ENCODE measurements at places on chromosomes 3 and 15.
A peak's percentile ranks its signal among the peaks of the same experiment; 100 is the strongest.

GRCh38 chr15:77620960-77621647 is 11.6 kb downstream of the LINGO1 start:
- no peak for DNase-seq

DNA sequence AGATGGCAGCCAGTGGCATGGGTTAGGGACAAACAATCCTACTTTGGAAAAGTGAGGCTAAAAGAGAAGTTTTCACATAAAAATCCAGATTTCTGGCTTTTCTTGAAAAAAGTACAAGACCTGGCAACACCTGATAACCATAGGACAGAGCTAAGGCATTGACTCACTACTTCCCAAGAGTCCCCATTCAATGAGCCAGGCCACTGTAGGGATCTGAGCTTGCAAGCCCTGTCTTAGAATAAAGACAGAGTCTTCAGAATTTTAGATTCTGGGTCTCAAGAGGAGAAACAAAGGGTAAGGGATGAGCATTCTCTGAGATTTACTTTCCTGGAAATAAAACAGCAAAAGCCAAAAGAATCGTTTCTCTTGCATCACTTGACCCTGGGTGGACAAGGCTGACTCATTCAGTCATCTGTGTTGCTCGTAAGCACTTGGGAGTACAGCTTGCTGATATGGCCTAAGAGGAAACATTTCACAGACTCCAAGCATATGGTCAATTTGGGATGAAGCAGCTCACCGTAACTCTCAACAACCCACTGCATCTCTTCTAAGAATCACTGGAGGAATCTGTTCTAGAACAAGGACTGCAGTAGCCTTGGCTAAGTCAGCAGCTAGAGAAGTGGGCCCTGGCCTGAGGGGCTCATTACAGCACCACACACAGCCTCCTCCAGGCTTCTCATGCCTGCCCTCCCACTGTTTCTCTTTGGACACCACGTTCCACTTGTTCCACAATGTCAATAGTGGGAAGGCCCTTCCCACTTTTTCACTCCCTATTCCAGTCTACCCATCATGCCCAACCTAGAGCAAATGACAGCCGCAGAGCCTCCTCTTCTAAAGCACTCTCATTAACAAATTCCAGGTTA is 86.2 kb downstream of the RFTN1 start:
- DNase-seq, result peak; percentile 83

DNA sequence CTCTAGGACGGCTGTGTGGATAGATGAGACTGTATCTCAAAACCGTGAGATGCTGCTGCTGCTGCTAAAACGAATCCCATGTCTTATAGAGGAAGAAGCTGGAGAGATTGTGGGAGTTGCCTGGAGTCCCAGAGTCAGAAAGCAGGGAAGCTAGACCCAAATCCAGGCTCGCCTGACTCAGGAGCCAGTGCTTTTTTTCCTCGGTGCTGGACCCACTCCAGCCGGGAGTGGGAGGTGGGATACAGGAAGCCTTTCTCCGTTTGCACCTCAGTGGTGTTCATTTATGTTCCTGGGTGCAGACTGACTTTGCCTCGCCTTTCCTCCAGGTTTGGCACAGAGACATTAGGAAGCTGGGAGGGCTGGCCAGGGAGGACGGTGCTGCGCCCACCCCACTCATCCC is 150.9 kb upstream of the LINGO1 start:
- no peak for DNase-seq

DNA sequence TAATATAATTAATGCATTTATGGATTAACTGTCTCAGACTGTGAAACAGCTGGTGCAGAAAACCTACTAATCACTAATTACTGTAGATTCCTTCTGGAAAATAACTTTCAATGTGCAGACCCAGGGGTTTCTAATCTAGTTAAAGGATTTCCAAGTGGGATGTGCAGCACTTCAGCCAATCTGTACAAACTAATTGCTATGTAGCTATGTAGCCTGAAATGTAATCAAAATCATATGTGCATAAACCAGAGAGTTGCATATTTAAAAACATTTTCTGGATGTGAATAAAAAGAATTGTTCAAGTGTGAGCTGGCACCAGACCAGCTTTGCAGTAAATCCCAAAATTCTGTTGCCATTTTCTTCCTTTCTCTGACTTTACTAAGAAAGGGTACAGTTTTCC is 127.5 kb upstream of the CD96 start:
- DNase-seq, result no peak

GRCh38 chr3:188906236-188906635 is 265.5 kb upstream of the TPRG1 start:
- DNase-seq, result no peak

DNA sequence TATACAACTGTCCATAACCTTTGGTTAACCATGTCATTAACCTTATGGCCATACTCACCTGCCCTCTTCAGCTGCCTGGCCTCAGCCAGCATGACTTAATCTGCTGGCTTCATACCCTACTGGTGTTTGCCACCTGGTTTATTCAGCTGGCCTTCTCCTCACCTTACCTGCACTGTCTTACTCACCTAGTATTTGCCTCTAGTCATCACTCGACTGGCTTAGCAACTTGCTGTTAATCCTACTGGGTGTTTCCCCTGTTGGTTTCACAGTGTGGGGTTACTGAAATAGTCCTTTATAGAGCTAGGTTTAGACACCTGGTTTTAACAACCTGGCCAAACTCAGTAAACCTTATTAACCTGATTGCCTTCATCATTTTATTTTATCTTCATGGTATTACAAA is 96.4 kb downstream of the IL12A start:
- DNase-seq, result no peak

DNA sequence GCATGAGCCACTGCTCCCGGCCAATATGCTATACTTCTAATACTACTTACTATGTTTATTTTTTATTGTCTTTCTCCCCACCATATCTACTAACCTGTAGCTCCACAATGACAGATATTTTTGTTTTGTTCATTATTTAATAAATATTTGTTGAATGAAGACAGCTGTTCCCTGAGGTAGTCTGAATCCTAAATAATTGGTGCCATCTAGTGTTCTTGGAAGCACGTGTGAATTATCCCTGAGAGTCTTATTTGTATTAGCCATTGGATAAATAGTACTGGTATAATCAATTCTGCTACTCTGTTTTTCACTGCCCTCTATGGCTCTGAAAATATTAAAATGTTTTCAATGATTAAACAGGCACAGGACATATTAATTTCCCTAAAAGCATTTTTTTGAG is 5.6 kb upstream of the APPL1 start:
- peak; percentile 62 for DNase-seq

DNA sequence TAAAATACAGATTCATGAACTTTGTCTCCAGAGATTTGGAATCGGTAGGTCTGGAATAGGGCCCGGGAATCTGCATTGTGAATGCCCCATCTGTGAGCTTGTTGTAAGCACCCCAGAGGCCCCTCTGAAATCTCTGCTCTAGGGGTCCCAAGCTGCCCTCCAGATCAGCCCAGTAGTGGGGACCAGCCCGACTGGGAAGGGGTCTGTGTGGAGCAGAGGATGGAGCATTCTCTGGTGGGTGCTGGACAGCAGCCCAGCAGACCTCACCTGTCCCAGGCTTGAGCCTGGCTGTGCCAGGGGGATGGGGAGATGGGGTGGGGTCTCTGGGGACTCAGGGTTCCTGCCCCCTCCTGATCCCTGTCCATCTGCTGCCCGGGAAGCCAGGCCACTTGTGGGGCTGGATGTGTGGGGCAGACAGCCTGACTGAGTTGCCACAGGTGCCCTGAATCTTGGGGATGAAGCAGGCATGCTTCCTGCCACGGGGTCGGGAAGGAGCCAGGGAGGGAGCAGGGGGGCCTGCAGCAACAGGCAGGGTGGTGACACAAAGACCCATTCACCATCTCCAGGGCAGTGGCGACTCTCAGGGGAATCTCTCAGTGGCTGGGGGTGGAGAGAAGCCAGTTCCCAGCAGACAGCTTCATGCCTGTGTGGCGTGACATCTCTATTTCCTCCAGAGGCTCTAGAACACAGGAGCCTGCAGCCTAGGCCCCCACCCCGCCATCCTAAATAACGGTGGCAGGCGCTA is 99.3 kb downstream of the WNT7A start:
- DNase-seq, result no peak

DNA sequence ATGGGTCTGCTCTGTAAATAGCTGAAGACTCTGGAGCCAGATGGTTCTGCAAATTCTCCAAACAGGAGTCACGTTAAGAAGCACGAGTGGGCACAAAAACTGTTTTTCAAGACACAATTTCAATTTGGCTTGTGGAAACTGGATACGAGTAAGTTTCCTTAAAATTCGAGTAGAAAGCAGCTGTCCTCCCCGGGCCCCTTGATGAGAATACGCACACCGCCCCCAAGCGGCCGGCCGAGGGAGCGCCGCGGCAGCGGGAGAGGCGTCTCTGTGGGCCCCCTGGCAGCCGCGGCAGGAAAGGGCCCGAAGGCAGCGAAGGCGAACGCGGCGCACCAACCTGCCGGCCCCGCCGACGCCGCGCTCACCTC is 778 bp upstream of the THBS1 start:
- peak; percentile 84 for DNase-seq

GRCh38 chr3:109480014-109480413 is 142.7 kb upstream of the DPPA4 start:
- DNase-seq, result no peak

GRCh38 chr3:127676921-127677351 is 4.2 kb downstream of the ABTB1 start:
- DNase-seq, result no peak

- DNase-seq, result peak; percentile 78
Observed at GRCh38 chr3:136142592-136142991, 53.5 kb downstream of the MSL2 start.

DNA sequence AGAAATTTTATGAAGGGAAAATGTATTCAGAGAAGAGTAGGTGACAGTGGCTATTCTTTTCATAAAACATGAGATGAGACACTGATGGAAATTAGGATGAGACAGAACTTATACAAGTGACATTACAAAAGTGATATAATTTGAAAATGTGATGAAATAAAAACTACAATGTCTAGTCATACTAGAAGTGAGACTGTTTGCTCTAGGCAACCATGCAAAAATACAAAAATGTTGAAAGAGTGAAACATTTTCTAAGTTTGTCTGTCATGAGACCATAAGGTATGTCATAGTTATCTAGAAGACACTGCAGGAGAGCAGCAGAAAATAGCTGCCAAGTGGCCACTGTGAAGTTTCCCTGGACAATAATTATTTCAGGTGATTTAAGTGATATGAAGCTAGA is 459.5 kb downstream of the DIPK2A start:
- no peak for DNase-seq

- DNase-seq, result peak; percentile 89
Observed at GRCh38 chr3:197031315-197032285, 2.0 kb upstream of the MELTF start.

GRCh38 chr3:21747376-21747775 is 3.6 kb downstream of the ZNF385D start:
- DNase-seq, result no peak

- no peak for DNase-seq
Observed at GRCh38 chr15:101459579-101460300, 29.8 kb downstream of the PCSK6 start.

- DNase-seq, result no peak
Observed at GRCh38 chr3:38327335-38328009, 19.1 kb upstream of the XYLB start.

GRCh38 chr3:45595364-45596195 is 1.0 kb downstream of the LIMD1 start:
- no peak for DNase-seq

- peak; percentile 39 for DNase-seq
Observed at GRCh38 chr15:28885630-28886430, at the start of gene APBA2. Gene APBA2 (plus strand): TSS chr15:28885974. CDS start chr15:29053885, 167,911 bp downstream.

GRCh38 chr3:195212033-195212748 is 58.8 kb downstream of the XXYLT1 start:
- no peak for DNase-seq

DNA sequence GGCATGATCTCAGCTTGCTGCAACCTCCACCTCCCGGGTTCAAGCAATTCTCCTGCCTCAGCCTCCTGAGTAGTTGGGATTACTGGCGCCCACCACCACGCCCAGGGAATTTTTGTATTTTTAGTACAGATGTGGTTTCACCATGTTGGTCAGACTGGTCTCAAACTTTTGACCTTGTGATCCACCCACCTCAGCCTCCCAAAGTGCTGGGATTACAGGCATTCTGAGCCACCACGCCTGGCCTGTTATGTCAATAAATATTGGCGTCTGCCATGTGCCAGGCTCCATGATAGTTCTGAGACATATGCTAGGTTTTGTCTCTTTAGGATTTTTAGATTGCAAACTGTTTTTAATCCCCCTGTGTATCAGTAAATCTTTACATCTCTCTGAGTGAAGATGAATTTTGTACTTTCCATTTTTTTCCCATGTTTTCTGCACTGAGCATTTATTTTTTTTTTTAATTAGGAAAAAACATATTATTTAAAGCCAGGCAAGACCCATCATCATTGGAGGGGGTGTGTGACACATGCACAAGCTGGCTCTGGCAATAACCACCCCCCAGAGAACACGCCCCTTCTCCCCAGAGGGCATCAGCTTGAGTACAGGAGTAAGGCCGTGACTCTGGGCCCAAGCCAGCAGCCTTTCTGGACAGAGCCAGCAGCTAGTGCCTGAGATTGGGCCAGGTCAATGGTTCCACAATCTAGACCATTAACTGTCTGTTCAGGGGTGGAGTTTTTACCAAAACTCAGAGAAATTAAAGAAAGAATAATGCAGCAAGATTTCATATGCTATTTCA is 51.0 kb upstream of the ATP1B3 start:
- DNase-seq, result no peak

DNA sequence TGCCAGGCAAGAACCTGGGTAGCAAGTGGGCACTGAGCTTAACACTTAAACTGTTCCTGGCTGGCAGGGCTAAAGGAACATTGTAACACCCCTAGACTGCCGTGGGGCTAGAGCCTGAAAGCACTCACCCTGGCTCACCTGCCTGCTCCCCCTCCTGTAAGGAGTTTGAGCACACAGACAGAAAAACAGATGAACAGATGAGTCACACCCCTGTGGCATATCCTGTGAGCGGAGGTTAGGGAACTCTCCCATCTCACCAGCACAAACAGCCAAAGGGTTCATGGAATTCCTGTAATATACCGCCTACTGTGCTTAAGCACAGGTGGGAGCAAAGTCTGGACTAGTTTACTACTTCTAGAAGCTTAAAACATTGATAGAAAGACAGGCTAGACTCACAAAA is 300.1 kb downstream of the ROBO1 start:
- no peak for DNase-seq

DNA sequence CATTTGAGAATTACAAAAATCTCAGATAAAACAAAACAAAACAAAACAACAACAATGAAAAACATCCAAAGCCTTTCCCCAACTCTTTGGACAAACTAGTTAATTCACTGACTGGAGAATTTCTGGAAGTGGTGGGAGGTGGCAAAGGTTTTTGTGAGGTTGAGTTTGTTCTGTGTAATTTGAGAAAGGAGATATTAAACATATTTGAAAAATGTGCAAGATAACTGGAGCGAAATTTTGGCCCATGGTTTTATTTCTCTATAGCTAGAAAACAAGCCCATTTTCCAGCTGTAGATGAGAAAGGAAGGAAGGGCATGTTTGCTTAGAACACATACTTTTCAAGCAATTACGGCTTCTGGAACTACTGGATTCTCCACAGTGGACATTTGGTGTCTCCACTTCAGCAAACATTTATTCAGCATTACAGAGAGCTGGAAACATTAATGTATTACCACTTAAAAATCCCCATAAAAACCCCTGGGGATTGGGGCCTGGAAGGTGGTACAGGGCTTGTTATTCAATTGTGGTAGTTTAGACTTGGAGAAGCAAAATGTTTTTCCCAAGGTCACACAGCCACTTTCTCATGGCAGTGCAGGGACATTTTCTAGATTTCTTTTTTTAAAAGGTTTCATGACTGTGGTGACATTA is 135.8 kb downstream of the THSD4 start:
- no peak for DNase-seq

Measured in GM03348 (cell line).